ENCODE measurements at places on chromosomes 12 and 14.

GRCh38 chr12:112005419-112006395 lies 7.3 kb downstream of the TMEM116 start:
- H3K36me3 ChIP-seq, result peaks cover 3% of the 10 kb centered on the region
- no peaks in the 10 kb centered on the region for H3K27me3 ChIP-seq
- H3K27ac ChIP-seq, result peak overlapping the region; percentile 76
- peaks cover 14% of the 10 kb centered on the region for H3K4me1 ChIP-seq

DNA sequence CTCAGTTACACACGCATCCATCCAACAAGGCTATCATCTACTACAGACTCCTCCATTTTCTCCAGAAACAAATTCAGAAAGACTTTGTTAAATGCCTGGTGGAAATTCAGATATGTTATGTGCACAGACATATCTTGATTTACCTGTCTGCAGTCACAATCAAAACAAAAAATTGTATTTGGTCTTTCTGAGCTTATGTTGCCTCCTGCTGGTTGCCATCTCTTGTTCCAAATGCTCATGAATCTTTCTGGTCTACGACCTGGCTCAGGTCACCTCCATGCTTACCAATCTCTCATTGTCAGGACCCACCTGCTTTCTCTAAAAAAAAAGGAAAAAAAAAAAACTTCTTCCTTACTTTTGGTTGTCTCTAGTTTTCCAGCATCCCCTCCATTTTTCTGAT lies 169.2 kb upstream of the PLXNC1 start:
- DNase-seq, result no peak
- H3K4me3 ChIP-seq, result no peak overlapping the region
- no peak overlapping the region for H3K27ac ChIP-seq
- peaks cover 13% of the 10 kb centered on the region for H3K4me1 ChIP-seq

DNA sequence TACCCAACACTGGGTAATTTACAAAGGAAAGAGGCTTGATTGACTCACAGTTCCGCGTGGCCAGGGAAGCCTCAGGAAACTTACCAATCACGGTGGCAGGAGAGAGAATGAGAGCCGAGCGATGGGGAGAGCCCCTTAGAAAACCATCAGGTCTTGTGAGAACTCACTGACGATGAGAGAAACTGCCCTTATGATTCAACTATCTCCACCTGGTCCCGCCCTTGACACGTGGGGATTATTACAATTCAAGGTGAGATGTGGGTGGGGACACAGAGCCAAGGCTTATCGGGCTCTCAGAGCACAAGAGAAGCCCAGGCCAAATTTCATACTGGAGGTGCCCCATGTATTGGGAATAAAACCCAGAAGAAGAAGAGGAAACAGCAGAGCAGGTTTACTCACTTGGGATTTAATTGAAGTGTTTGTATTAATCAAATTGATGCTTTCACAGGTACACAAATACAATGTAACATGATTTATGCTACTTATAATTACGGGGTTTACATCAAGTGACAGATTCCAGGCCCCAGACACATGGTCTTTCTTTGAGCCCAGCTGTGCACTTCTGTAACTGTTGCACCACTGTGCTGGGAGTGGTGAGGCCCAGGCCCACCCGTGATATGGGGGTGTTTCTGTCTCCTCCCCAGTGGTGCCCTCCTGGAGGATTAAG lies 8.2 kb upstream of the CCDC85C start:
- H3K27me3 ChIP-seq, result no peaks in the 10 kb centered on the region
- DNase-seq, result no peak
- H3K27ac ChIP-seq, result peak overlapping the region; percentile 88
- no peaks in the 10 kb centered on the region for H3K36me3 ChIP-seq

DNA sequence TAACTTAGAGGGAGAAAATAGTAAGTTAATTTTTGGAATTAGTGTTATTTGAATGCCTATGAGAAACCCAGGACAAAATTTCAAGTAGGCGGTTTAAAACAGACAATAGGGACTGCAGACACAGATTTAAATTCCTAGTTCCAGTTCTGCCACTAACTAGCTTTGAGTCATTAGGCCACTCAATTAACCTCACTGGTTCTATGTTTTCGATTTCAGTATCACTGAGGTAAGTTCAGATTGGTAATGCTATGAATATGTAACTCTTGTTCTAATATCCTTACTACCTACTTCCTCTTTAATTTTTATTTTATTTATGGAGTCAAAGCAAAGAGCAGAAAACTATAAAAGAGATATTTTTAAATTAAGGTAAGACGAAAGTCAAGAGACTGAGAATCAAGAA lies 52.6 kb downstream of the GALC start:
- H3K27ac ChIP-seq, result no peak overlapping the region
- peaks cover 4% of the 10 kb centered on the region for H3K36me3 ChIP-seq
- no peaks in the 10 kb centered on the region for H3K4me1 ChIP-seq
- no peak overlapping the region for H3K4me3 ChIP-seq

GRCh38 chr12:5072311-5072710 lies 28.6 kb downstream of the KCNA5 start:
- no peak overlapping the region for H3K27ac ChIP-seq
- peaks cover 8% of the 10 kb centered on the region for H3K4me1 ChIP-seq
- no peak for DNase-seq
- no peak overlapping the region for H3K4me3 ChIP-seq
- no peaks in the 10 kb centered on the region for H3K36me3 ChIP-seq
- peaks cover 69% of the 10 kb centered on the region for H3K27me3 ChIP-seq

DNA sequence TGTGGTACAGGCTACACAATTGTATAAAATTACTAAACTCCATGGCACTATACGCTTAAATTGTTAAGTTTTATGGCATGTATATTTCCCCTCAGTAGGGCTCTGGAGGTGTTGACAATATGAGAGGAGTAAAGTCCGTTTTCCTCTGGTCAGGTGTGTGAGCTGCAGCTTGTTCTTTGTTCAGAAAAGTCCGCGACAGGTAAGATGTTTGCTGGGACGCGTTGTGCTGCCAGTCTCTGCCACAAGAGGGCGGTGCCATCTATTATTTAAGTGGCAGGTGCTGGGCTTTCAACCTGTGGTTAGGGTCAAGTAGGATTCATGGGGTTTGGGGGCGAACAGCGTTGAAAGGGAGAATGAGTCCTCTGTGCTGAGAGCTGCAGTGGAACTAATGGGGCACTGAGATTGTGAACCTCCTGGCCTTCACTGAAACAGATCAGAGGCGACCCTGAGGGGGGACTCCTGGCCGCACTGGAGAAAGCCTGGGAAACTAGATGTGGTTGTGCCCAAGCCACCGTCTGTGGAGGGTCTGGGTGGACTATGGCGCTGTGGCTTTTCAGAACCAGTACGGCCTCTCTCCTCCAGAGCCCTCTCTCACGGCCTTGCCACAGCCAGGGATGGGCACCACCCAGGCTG lies 179.0 kb downstream of the SLC15A4 start:
- peaks cover 1% of the 10 kb centered on the region for H3K4me1 ChIP-seq
- H3K36me3 ChIP-seq, result peaks cover 17% of the 10 kb centered on the region
- H3K4me3 ChIP-seq, result no peak overlapping the region
- peaks cover 15% of the 10 kb centered on the region for H3K27me3 ChIP-seq
- H3K27ac ChIP-seq, result no peak overlapping the region

GRCh38 chr12:115922952-115923564 lies 354.4 kb downstream of the MED13L start:
- H3K36me3 ChIP-seq, result no peaks in the 10 kb centered on the region
- peaks cover 18% of the 10 kb centered on the region for H3K27me3 ChIP-seq
- no peak for DNase-seq
- no peaks in the 10 kb centered on the region for H3K4me1 ChIP-seq

DNA sequence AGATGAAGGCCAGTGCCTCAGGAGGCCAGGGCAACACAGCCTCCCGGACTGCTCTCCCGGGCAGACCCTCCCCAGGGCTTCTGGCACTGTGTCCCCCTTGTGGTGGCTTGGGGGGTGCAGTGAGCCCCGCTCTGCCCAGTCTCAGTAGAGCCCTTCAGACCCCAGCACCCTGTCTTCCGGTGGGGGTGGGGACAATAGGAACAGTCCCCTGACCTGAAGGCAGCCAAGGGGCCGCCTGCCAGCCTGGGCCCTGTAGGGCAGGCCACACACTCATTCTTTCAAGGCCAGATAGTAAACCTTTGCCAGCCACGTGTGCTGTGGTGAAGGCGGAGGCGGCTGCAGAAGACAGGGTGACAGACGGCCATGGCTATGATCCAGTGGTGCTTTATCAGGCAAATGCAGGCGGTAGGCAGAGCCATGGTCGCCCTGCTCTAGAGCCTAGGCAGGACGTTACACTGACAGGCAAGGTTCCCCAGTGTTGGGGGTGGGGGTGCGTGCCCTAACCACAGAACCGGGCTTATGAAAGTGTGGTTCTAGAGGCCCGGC lies 15.0 kb downstream of the ZFYVE21 start:
- H3K4me1 ChIP-seq, result peaks cover 12% of the 10 kb centered on the region
- no peak overlapping the region for H3K4me3 ChIP-seq
- no peaks in the 10 kb centered on the region for H3K27me3 ChIP-seq
- H3K27ac ChIP-seq, result no peak overlapping the region
- DNase-seq, result no peak

DNA sequence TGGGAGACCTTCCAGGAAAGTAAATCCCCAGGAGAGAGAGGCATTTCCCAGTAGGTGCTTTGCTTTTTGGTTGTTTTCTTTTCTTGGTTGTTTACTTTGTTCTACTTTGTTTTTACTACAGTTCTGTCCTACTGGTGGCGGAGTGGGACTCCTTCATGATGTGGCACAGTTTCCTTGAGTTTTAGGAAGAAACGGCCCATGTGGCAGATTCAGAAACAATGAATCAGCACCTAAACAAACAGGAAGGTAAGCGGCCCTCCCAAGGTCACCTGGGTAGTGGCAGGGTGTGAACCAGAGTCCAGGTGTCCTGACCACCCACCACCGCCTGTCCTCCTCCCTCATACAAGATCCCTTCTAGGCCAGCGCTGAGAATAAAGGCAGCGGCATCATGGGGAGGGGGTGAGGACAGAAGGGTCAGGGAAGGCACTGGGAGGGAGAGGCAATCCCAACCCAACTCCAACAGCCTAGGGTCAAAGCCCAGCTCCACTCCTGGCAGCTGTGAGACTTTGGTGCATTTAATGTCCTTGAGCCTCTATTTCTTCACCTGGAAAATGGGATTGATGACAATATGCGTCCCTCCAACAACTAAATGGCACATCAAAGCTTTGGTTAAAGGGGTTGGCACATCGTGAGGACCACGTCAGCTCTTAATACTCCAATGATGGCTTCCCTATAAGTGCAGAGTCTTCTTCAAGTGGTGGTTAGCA lies 111.5 kb upstream of the BCL2L14 start:
- H3K36me3 ChIP-seq, result no peaks in the 10 kb centered on the region
- H3K4me3 ChIP-seq, result no peak overlapping the region
- peaks cover 22% of the 10 kb centered on the region for H3K27me3 ChIP-seq
- H3K4me1 ChIP-seq, result no peaks in the 10 kb centered on the region
- H3K27ac ChIP-seq, result no peak overlapping the region
- no peak for DNase-seq

DNA sequence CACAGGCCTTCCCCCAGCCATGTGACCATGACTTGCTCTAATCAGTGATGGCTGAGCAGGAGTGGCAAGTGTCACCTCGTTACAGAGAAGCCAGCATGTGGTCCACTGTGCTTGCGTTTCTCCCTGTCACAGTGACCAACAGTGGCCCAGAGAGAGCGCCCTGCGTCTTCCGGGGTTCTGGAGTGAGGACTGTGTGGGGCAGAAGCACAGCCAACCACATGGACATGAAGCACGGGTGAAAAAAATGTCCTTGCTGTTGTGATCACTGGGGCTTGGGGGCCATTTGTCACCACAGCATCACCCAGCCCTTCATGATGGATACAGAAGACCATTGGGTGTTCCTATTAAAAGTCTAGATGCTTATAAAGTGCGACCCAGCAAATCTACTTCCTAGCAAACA lies 174.6 kb upstream of the C14orf180 start:
- peaks cover 46% of the 10 kb centered on the region for H3K27me3 ChIP-seq
- DNase-seq, result no peak
- no peak overlapping the region for H3K27ac ChIP-seq
- peaks cover 1% of the 10 kb centered on the region for H3K4me1 ChIP-seq
- H3K4me3 ChIP-seq, result no peak overlapping the region

DNA sequence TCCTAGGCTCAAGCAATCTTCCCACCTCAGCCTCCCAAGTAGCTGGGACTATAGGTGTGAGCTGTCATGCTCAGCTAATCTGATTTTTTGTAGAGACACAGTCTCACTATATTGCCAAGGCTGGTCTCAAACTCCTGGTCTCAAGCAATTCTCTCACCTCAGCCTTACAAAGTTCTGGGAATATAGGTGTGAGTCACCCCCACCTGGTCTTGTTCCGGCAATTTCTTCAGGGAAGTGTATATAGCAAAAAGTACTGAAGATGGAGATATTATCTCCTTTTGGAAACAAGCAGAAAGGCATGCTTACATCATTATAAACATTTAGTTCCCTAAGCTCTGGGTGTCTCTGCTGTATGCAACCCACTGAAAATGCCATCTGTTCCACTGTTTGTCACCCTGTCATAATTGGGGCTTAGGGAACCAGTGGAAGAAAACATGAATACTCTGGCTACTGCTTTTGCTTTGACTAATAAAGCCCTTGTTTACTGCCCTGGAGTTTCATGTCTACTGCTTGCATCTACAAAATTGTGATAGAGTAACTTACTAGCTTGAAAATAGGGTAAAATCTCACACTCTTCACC lies 940.2 kb downstream of the GALC start:
- DNase-seq, result no peak
- H3K36me3 ChIP-seq, result no peaks in the 10 kb centered on the region
- H3K27me3 ChIP-seq, result peaks cover 26% of the 10 kb centered on the region

- no peaks in the 10 kb centered on the region for H3K4me1 ChIP-seq
- H3K27ac ChIP-seq, result no peak overlapping the region
- no peaks in the 10 kb centered on the region for H3K36me3 ChIP-seq
- H3K27me3 ChIP-seq, result peaks cover 6% of the 10 kb centered on the region
- no peak overlapping the region for H3K4me3 ChIP-seq
Observed at GRCh38 chr12:127355061-127355841, 911.7 kb upstream of the TMEM132C start.

DNA sequence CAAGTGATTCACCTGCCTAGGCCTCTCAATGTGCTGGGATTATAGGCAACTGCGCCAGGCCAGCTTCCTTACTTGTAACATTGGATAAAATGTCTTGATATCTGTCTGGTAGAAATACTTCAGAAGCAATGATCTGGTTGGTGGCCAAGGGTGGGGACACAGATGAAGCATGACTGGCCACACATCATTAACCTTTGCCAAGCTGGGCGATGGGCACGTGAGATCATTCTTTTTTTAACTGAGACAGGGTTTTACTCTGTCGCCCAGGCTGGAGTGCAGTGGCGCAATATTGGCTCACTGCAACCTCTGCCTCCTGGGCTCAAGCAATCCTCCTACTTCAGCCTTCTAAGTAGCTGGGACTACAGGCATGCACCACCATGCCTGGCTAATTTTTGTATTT lies 31.1 kb downstream of the PLEKHH1 start:
- no peaks in the 10 kb centered on the region for H3K36me3 ChIP-seq
- peaks cover 12% of the 10 kb centered on the region for H3K4me1 ChIP-seq
- H3K27me3 ChIP-seq, result no peaks in the 10 kb centered on the region
- DNase-seq, result no peak
- H3K4me3 ChIP-seq, result no peak overlapping the region
